ENCODE measurements at places on chromosomes 1 and 21.

DNA sequence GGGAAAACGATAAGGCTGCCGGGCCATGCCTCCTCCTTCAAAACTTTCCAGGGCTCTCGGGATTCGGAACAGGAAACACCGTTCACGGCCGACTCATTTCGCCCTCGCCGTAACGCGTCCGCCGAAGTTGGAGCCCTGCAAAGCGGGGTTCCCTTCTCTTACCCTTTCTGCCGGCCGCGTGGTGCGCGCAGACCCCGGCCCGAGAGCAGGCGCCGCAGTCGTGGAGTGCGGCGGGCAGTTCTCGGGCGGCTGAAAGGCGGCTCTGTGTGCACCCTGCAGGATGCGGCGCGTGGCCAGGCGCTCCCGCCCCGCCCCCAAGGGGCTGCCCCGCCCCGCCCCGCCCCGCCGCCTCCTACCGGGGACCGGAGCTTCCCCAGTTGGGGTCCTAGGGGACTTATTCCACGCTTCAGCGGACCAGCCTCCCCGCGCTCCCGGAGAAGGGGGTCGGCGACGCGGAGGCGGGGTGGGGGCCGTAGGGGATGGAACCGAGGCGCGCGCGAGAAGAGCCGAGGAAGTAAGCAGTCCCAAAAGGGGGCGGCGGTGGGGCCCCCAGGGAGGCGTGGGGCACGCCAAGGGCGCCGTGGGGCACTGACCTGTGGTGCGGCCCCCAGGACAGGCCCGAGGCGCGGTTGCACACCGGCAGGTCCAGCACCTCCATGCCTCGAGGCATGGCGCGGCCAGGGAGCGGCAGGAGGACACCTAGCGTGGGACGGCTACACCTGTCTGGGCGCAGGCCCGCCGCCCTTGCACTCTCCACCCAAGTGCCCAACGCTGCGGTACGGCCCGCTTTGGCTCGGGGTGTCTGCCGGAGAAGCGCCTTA, at the start of gene MCOLN2:
MCOLN2 (minus strand) TSS at position 268 of the 821 bp plus-strand sequence; CDS start at position 27, 241 bp downstream.
- DNase-seq: peak; percentile 33

DNA sequence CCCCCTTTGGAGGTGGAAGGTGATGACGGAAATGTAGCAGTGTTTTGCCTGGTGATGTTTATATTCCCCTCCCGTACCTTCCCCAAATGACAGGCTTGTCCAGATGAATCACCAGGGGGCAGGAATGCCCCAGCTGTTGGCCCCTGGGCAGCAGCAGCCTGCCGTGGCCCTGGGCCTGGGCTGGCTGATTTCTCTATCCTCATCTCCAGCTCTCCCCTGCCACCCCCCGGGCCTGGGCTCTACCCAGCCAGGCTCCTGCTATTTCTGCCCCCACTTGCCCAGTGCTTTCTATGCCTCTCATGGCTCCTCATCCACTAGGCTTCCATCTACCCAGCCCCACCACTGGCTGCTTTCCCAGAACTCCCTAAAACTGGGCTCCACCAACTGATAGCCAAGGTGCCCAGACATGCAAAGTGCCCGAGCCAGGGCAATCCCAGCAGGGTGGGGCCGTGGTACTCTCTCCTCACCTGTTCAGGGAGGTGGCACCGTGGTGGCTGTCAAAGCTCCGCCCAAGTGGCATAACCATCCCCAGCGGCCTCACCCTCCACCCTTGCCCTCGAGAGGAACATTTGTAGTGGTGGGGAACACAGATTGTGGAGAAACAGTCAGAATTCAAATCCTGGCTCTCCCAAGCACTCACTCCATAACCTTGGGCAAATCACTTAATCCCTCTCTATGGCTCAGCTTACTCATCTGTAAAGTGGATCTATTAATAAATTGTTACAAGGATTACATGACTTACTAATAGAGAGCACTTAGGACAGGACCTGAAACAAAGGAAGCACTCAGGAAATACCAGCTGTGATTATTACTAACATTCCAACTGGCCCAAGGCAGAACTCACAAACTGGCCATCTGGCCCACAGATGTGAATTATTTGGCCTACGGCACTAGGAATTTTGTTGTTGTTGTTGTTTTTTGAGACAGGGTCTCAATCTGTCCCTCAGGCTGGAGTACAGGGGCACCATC, 12.8 kb upstream of the ECE1 start:
- peak; percentile 49 for DNase-seq

- no peak for DNase-seq
Measured at GRCh38 chr1:40978886-40979240, 633 bp upstream of the CTPS1 start.

- no peak for DNase-seq
Measured at GRCh38 chr21:45441431-45442255, 36.7 kb downstream of the COL18A1 start.

DNA sequence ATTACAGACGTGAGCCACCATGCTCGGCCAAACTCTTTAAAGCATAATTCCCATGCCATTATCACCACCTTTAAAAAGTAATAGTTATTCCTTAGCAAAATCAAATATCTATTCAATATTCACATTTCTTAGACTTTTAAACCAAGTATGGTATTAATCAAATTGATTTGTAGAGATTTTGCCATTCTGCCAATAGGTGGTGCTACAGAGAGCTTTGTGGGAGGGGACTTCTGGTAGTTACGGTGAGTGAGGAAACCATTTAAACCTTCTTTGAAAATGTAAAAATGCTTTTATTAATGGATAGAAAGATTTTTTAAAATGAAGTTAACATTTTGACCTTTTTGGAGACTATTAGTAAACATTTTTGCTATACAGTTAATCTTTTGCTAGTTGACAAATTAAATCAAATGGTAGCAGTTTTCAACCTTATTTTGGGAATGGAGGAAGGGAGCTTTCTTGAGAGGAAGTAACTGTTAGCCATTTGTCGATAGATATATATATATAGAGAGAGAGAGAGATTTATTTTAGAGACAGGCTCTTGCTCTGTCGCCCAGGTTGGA, 19.3 kb downstream of the IARS2 start:
- no peak for DNase-seq

GRCh38 chr21:46598581-46599572, 6.0 kb downstream of the S100B start:
- no peak for DNase-seq

DNA sequence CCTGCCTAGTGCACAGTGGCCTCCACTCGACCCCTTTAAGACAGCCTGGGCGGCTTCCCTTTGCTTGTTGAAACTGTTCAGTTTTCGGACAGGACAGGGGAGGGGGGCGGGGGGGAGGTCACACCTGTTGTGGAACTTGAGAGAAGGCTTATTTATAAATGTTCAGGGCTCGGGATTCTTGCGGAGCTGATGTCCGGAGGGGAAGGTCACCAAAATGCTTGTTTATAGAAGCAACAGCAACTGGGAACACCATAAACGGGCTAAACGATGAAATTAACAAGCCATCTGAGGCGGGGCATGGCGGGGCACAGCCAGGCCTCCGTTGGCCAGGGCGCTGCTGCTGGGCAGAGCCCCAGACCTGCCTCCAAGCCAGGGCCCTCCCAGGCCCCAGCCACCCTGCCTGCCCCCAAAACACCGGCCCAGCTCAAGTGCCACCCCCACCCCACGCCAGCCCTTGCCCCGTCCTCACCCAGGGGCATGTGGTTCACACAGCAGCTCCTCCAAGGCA, 59.8 kb upstream of the CASZ1 start:
- DNase-seq: no peak

DNA sequence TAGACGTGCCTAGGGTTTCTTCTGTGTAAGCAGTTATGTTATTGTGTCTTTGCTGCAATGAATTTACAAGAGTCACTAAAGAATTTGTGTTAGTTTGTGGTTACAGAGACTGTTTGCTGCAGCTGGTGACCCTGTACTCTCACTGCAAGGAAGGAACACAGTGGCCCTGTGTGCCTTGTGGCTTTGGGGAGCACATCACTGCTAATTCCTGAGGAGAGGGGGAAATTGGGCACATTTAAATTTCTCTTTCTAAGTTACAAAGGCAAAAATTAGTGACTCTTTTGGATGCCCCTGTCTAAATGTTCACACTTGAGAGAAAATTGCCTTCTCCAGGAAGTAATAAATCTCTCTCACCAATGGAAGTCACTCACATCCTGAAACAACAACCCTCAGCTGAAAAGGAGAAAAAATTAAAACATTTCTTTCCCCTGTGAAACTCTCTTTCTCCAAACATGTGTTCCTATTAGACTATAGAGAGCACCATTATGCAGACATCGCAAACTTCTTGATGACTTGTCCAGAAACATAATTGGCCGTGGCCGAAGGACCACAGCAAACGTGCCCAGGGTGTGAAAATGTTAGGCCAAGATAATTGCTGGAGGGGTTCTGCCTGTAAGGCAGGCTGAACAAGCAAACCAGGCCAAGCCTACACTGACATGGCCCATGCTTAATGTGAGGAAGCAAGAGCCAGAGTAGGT, 32.3 kb upstream of the SPAG17 start:
- DNase-seq: no peak

- no peak for DNase-seq
Measured at GRCh38 chr1:211537253-211537652, 41.7 kb downstream of the SLC30A1 start.

- peak; percentile 72 for DNase-seq
Measured at GRCh38 chr1:154179946-154180687, 11.8 kb downstream of the TPM3 start.

DNA sequence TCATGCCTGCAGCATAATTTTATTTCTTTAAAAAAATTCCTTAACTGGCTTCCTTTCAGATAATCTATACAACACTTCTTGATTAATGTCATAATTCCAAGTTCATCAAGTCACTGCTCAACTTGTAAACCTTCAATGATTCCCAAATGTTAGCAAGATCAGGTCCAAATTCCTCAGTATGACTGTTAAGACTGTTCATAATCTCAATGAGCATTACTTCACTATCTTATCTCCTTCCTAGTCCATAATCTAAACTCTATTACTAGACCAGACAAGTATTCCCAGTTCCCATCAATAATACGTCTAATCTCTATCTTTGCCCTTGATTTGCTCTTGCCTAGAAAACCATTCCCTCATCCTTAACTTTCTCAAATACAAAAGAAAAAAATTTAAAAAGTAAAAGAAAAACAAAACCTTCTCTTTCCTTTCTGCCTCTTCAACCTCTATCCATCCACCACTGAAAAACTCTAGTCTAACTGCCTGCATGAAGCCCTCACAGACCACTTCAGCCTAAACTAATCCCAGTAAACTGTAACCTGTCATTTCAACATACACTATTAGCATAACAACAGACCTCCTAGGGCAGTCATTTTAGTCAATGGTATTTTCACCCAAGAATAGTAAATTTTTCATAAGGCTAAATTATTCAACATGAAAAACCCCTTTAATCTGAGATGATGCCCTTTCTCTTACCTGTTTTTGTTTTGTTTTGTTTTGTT, 15.5 kb downstream of the LUZP1 start:
- no peak for DNase-seq

GRCh38 chr1:93021539-93022134, 57.4 kb upstream of the MTF2 start:
- DNase-seq: peak; percentile 47

DNA sequence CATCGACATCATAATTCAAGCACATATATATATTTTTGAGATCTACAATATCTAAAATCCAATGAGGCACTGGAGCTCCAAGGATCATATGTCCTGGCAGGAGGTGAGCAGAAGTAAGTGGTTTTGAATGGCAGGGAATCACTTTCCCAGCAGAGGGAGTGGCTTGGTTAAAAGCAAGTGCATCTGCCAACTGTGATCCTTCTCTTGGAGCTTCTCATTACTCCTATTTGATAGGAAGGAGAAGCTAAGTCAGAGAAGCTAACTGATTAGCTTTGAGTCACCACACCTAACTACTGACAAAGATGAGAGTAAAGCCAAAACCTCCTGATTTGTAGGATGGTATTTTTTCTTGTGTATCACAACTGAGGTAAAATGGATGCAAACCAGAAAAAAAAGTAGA, 55.0 kb downstream of the ALG14 start:
- no peak for DNase-seq

DNA sequence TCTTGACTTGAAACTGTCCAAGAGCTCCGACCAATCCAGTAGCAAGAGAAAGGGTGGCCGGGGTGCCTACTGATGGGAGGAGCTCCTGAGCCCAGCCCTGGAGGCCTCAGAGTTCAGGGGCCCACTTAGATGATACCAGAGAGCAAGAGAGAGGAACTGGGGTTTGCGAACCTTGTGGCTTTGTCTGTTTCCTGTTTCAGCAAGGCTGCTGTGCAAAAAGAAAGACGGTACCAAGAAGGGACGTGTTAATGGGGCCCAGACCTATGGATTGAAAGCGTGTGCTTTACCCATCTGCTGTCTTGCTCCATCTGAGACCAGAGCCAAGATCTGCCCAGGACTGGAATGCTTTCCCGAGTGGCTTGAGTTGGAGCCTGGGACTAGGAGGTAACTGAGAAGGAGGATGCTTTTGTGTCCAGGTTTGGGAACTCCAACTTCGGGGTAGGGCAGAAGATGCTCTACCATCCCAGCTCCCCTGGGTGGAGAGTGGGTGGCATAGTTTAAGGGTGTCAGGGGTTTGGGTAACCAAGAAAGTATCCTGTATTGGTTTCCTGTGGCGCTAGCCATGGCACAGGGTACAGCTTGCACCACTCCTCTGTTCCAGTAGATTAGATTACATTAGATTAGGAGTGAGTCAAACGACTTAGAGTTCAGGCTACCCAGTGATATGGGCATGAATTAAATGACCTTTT, at the start of gene TRAF3IP3:
TRAF3IP3 (plus strand) TSS at position 128 of the 689 bp plus-strand sequence. CDS start 3,987 bp downstream, outside the sequence.
- DNase-seq: peak; percentile 75

GRCh38 chr1:161932668-161933067, 91.0 kb downstream of the OLFML2B start:
- DNase-seq: no peak

GRCh38 chr1:15640667-15641066, 23.4 kb downstream of the DDI2 start:
- no peak for DNase-seq

Measured in CD14-positive monocyte (primary cell).